ENCODE measurements at places on chromosomes 3 and 15.

GRCh38 chr3:8557298-8557697, 55.7 kb downstream of the LMCD1 start:
- H3K4me3 ChIP-seq: no peak overlapping the region
- H3K27ac ChIP-seq: peak overlapping the region; percentile 35
- no peaks in the 10 kb centered on the region for H3K4me1 ChIP-seq

DNA sequence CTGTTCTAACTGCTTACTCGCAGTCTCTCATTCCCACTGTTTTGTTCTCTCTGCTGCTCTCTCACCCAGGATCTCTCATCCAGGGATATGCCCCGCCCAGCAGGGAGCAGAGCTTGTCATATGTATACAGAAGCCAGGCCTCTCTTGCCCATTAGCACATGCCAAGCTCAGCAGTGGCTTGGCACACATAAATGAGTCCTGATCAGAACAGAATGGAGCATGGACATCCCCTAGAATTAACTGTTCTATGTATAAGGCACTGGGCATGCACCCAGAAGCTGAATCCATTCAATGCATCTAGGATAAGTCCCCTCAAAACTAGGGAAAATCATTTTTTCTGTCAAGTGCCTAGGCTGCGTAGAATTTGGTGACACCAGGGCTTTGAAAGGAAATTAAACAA, 61.6 kb downstream of the IGSF11 start:
- DNase-seq: no peak
- no peaks in the 10 kb centered on the region for H3K4me1 ChIP-seq
- no peaks in the 10 kb centered on the region for H3K36me3 ChIP-seq
- H3K27ac ChIP-seq: no peak overlapping the region
- H3K27me3 ChIP-seq: no peaks in the 10 kb centered on the region

- H3K27ac ChIP-seq: no peak overlapping the region
- no peaks in the 10 kb centered on the region for H3K4me1 ChIP-seq
- no peak for DNase-seq
- H3K36me3 ChIP-seq: no peaks in the 10 kb centered on the region
Measured at GRCh38 chr3:42229942-42230688, 35.9 kb downstream of the CCK start.

- H3K4me1 ChIP-seq: no peaks in the 10 kb centered on the region
- no peaks in the 10 kb centered on the region for H3K36me3 ChIP-seq
- H3K4me3 ChIP-seq: no peak overlapping the region
- DNase-seq: no peak
- no peaks in the 10 kb centered on the region for H3K27me3 ChIP-seq
Measured at GRCh38 chr15:51310064-51310463, 28.3 kb downstream of the CYP19A1 start.

DNA sequence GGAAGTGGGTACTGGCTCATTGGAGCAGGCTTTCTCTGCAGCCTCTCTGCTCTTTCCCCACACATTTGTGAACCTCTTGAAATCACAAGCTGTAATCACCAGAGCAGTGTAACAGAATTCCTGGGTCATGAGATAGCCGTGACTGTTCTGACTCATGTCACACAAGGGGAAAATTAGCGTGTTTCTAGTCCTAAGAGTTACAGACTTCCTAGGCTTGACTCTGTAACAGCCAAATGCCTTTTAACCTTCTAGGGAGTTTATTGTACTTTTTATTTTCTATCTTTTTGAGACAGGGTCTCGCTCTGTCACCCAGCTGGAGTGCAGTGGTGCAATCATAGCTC, 54.7 kb upstream of the TRAK1 start:
- H3K27ac ChIP-seq: peak overlapping the region; percentile 41
- no peaks in the 10 kb centered on the region for H3K27me3 ChIP-seq
- DNase-seq: peak; percentile 22
- H3K4me3 ChIP-seq: no peak overlapping the region
- H3K36me3 ChIP-seq: no peaks in the 10 kb centered on the region

DNA sequence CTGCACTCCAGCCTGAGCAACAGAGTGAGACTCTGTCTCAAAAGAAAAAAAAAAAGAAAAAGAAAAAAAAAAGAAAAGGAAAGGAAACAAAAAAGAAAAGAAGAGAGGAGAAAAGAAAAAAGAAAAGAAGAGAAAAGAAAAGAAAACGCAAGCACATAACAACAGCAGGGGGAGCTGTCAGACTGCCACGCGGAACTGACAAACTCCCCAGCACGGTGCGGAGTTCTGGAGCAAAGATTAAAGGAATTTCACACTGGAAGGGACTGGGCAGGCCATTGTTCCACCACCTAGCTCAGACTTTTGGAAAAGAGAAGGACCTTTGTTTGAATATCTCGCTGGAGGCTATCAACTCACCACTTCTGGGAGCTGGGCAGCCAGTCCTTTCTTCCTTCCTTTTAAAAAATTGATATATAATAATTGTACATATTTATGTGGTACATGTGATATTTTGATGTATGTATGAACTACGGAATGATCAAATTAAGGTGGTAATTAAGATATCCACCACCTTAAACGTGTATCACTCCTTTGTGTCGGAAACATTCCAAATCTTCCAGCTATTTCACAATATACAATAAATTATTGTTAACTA, 40.5 kb downstream of the DPPA2 start:
- peak; percentile 31 for DNase-seq
- no peak overlapping the region for H3K27ac ChIP-seq
- H3K4me3 ChIP-seq: no peak overlapping the region
- no peaks in the 10 kb centered on the region for H3K27me3 ChIP-seq
- H3K4me1 ChIP-seq: no peaks in the 10 kb centered on the region
- no peaks in the 10 kb centered on the region for H3K36me3 ChIP-seq

DNA sequence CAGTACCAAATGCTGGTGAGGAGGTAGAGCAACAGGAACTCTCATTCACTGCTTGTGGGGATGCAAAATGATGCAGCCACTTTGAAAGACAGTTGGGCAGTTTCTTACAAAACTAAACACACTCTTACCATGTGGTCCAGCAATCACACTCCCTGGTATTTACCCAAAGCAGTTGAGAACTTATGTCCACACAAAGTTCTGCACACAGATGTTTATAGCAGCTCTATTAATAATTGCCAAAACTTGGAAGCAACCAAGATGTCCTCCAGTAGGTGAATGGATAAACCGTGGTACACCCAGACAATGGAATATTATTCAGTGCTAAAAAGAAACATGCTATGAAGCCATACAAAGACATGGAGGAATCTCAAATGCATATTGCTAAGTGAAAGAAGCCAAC, 139.1 kb upstream of the SLC6A11 start:
- H3K4me1 ChIP-seq: no peaks in the 10 kb centered on the region
- H3K27ac ChIP-seq: no peak overlapping the region
- H3K27me3 ChIP-seq: no peaks in the 10 kb centered on the region

- no peak overlapping the region for H3K27ac ChIP-seq
- H3K4me1 ChIP-seq: no peaks in the 10 kb centered on the region
- H3K36me3 ChIP-seq: no peaks in the 10 kb centered on the region
- H3K27me3 ChIP-seq: no peaks in the 10 kb centered on the region
- H3K4me3 ChIP-seq: no peak overlapping the region
- no peak for DNase-seq
Measured at GRCh38 chr15:54305138-54305537, 326.9 kb downstream of the UNC13C start.

DNA sequence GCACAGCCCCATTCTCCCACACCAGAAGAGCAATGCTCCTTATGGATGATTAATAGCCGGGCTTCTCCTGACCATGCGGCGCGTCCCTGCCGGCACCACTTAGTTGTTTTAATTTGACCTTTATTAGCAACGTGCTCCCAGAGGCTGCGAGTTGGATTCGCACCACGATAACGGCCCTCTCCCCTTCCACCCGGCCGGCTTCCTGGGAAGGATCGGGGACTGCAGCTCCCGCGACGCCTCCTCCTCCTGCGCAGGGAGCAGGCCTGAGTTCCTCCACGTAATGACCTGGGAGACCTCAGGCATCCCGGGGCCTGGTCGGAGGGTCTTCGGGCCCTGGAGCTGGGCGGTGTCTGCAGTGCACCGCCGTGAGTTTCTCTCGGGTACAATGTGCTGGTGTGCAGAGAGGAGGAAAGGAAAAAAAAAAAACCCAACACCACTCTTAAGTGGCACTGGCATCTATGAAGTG, 243.3 kb upstream of the TOPAZ1 start:
- peaks cover 6% of the 10 kb centered on the region for H3K4me1 ChIP-seq
- peak overlapping the region; percentile 26 for H3K4me3 ChIP-seq
- no peak overlapping the region for H3K27ac ChIP-seq
- peaks cover 83% of the 10 kb centered on the region for H3K27me3 ChIP-seq
- DNase-seq: no peak

DNA sequence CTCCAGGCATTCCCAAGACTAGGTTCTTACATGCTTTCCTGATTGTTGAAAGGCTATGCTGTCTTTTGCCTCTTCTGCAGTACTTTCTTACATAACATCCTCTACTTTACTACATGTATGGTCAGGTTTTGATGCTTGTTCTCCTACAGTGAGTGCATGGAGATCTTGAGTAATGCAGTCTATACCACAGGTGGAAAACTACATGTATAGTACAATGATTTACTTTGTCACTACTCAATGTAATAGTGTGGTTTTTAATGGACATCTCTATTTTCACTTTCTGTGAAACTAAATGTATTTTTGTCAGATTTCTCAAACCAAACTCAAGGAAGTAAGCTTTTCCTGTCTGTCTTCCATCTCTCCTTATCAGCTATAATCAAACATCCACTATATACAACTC, 657.0 kb downstream of the TUSC7 start:
- no peak for DNase-seq
- no peak overlapping the region for H3K27ac ChIP-seq
- H3K36me3 ChIP-seq: no peaks in the 10 kb centered on the region
- H3K27me3 ChIP-seq: no peaks in the 10 kb centered on the region
- no peaks in the 10 kb centered on the region for H3K4me1 ChIP-seq
- no peak overlapping the region for H3K4me3 ChIP-seq

DNA sequence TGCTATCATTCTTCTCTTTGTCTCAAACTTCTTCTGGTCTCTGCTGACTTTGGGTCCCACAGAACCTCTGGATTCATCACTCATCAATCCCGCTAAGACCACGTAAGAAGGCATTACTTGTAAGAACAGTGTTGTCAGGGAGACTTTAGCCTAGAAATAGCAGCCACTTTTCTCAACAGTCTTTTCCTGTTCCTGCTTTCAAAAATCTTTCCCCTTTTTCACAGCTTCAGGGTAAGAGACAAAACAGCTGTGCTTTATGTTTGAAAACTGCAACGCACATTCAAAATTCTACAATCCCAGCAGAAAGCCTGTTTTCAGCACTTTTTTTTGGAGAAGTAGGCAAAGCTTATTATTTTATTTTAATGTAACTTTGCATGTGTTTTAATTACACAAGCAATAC, 42.0 kb upstream of the FAM98B start:
- H3K27me3 ChIP-seq: no peaks in the 10 kb centered on the region
- no peak for DNase-seq
- no peak overlapping the region for H3K27ac ChIP-seq
- no peak overlapping the region for H3K4me3 ChIP-seq
- no peaks in the 10 kb centered on the region for H3K36me3 ChIP-seq
- H3K4me1 ChIP-seq: no peaks in the 10 kb centered on the region

DNA sequence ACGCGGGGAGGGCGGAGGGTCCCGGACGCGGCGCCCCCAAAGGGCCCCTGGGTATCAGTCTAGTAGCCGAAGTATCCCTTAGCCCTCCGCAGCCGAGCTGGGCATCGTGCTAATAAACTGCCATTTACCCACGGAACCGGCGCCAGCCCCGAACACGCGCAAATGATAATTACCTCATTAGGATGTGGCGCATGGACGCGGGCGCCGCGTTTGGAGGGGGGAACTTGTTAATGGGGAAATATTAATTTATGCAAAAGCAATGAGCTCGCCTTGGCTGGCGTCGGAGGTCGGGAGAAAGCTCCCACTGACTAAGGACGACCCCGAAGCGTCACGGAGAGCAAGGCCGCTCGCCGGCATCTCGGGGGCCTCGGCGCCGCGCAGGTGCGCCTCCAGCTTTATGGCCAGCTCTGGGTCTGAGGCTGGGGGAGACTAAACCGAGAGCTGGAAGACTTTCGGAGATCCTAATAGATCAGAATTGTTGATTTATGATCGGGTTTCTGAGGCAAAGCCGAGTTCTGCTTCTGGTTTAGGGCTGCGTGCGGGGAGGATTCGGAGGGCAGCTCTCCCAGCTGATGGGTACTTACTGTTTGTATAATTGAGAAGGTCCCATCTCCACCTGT, 474 bp upstream of the FEZF2 start:
- H3K4me3 ChIP-seq: no peak overlapping the region
- no peaks in the 10 kb centered on the region for H3K4me1 ChIP-seq
- no peak for DNase-seq
- no peak overlapping the region for H3K27ac ChIP-seq

- no peak for DNase-seq
- no peaks in the 10 kb centered on the region for H3K4me1 ChIP-seq
- no peak overlapping the region for H3K4me3 ChIP-seq
Measured at GRCh38 chr3:123105201-123106189, 38.7 kb downstream of the PDIA5 start.

DNA sequence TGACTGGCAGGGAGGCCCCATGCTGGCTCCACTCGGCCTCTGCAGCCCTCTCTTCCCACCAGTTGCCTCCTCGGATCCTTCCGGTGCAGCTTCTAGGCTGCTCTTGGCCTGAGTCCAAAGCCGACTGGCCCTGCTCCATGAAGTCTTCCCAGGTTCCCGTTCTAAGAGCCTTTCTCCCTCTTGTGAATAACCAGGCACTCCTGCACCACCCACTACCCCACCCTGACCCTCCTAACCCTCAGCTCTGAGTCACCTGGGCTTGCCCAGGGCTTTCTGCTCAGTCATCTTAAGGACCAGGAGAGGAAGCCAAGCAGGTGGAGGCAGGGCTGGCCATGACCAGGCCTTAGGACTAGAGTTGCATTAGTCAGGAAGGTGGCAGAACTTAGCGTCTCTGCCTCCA, 28.1 kb upstream of the CNBP start:
- no peaks in the 10 kb centered on the region for H3K27me3 ChIP-seq
- DNase-seq: peak; percentile 93
- H3K4me1 ChIP-seq: no peaks in the 10 kb centered on the region
- no peaks in the 10 kb centered on the region for H3K36me3 ChIP-seq
- H3K4me3 ChIP-seq: no peak overlapping the region

GRCh38 chr15:39595338-39596221, 14.7 kb downstream of the THBS1 start:
- peaks cover 8% of the 10 kb centered on the region for H3K4me1 ChIP-seq
- peaks cover 4% of the 10 kb centered on the region for H3K36me3 ChIP-seq
- peak overlapping the region; percentile 48 for H3K27ac ChIP-seq
- no peak for DNase-seq
- H3K27me3 ChIP-seq: no peaks in the 10 kb centered on the region
- H3K4me3 ChIP-seq: no peak overlapping the region

DNA sequence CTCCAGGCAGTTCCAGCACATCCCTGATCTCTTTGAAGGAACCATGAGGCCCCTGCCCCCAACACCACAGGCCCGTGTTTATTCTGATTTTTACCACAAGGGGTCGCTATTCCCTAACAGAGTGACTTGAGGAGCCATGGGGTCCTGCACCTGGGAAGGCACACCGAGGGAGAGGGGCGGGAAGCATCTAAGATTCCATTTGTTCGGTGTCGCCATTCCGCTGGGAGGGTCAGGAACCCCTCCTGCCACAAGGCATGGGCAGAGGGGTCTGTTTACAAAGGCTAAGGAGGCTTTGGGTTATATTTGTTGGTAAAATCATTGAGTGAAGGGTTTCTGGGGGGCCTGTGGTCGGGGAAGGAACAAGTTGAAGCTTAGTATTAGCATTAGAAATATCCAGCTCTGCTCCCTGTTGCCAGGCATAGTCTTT, 77.1 kb downstream of the WDR76 start:
- H3K4me1 ChIP-seq: no peaks in the 10 kb centered on the region
- no peak overlapping the region for H3K27ac ChIP-seq
- H3K36me3 ChIP-seq: no peaks in the 10 kb centered on the region
- H3K4me3 ChIP-seq: no peak overlapping the region
- DNase-seq: peak; percentile 53
